ENCODE measurements at places on chromosomes 7 and 10.

DNA sequence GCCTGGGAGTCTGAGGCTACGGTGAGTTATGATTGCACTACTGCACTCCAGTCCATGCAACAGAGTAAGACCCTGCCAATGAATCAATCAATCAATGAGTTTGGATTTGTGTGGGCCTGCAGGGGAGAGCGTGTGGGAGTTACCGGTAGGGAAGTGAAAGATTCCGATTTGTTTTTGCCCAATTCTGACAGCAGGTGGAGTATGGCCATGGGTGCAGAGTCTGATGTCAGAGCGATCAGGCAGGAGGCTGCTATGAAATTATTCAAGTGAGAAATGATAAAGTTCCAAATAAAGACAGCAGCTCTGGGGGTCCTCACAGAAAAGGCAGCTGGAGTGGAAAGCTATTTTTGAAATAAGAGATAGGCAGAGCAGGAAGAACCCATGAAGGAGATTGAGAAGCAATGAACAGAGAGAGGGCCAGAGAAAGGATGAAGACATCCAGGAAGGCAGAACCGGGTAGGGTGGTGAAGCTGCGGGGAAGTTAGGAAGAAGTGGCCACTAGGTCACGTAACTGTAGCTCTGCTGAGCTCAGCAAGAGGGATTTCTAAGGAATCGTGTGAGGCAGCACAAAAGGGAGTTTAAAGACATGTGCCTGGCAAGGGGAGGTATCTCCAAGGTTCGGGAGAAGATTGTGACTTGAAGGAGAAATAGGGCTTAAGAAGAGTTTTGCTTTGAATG, 93.7 kb upstream of the NMT2 start:
- peak; percentile 32 for DNase-seq

DNA sequence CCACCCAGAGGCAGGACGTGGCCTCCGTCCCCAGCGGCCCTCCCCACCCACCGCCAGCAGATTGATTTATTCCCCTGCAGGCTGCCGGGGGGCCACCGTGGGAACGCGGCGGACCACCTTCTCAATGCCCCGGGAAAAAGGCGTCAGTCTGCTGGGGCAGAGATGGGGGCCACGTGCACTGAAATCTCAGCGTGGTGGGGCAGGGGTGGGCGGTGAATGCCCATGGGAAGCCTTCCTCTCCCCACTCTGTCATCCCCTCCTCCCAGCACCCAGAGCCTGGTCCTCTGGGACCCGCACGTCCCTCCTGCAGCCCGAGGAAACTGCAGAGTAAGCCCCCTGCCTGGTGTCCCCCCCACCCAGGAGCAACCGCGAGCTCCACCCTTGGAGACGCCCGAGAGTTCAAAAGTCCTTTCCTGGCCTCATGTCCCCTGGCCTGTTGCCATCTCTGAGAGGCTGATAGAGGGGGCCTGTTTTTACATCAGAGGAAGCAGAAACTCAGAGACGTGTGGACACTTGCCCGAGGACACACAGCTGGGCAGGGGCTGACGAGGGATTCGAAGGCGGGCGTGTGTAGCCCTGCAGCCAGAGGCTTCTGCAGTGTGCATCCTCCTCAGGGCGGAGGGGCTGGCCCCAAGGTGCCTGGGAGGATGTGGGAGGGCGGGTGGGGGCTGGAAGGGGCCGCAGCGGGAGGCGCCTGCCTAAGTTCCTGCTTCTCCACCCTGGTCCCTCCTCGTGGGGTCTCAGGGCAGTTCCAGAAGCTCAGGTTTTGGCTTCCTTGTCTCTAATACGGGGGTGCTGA, 21.8 kb downstream of the UNCX start:
- no peak for DNase-seq

- no peak for DNase-seq
Measured at GRCh38 chr10:119191881-119192280, 13.3 kb upstream of the PRDX3 start.

DNA sequence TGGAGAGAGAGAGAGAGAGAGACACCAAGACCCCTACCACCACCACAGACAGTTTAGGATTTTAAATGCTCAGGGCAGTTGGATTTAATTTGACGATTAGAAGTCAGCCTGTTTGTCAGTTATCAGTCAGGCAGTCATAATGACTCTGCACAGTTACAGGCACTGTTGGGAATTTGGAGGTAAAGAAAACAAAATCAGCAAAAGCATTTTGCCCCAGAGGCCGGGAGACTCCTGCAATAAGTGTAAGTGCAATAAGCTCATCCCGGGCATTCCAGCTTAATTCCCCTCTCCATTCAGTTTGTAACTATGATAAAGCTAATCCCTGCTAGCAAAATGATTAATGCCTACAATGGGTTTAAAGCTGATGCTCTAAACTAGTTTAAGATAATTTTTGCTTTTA, 13.5 kb downstream of the SEMA3C start:
- no peak for DNase-seq

GRCh38 chr7:2734751-2735571, 47.0 kb downstream of the AMZ1 start:
- DNase-seq: no peak

- DNase-seq: no peak
Measured at GRCh38 chr7:27148756-27149641, 1.4 kb upstream of the HOXA6 start.
